Stimulated activated CD4-positive, alpha-beta T cell treated with anti-CD3 and anti-CD28 coated beads, Interleukin-1b, Interleukin-23, amount 100 ng/mL, for 48 hours (primary cell): ENCODE measurements at places on chromosomes 16 and 17.
A peak's percentile ranks its signal among the peaks of the same experiment; 100 is the strongest.

- no peak for DNase-seq
Measured at GRCh38 chr17:70478902-70479301, 309.6 kb downstream of the KCNJ2 start.

DNA sequence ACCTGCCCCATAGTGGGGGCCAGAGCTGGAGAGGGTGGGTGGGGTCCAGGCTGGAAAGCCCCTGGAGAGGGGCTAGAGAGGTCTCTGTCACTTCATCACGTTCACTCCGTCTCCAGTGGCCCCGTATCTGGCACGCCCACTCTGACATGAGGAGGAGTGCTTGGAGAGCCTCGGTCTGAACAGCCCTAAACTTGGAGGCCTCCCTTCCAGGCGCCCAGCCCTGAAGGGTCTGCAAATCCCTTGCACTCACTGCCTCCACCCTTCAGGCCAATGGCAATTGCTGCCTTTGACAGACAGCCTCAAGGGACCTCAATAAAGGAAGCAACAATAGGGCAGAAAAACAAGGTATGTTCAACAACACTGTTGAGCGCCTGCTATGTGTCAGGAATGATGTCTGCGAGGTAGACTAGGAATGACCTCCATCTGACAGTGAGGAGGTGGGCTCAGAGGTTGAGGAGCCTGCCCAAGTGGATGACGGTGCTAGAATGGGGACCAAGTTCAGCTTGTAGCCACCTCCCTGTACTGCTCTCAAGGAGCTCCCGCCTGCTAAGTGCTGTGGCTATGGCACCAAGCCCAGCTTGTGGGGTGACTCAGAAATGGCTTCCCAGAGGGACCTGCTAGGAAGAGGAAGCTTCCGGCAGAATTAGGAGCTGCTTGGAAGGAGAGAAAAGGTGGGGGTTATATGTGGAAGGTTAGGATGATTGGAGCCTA is 2.9 kb upstream of the EPX start:
- DNase-seq = no peak

- DNase-seq = no peak
Measured at GRCh38 chr17:50508573-50509460, 578 bp downstream of the MYCBPAP start.

- no peak for DNase-seq
Measured at GRCh38 chr17:21193031-21193430, 20.9 kb downstream of the TMEM11 start.

DNA sequence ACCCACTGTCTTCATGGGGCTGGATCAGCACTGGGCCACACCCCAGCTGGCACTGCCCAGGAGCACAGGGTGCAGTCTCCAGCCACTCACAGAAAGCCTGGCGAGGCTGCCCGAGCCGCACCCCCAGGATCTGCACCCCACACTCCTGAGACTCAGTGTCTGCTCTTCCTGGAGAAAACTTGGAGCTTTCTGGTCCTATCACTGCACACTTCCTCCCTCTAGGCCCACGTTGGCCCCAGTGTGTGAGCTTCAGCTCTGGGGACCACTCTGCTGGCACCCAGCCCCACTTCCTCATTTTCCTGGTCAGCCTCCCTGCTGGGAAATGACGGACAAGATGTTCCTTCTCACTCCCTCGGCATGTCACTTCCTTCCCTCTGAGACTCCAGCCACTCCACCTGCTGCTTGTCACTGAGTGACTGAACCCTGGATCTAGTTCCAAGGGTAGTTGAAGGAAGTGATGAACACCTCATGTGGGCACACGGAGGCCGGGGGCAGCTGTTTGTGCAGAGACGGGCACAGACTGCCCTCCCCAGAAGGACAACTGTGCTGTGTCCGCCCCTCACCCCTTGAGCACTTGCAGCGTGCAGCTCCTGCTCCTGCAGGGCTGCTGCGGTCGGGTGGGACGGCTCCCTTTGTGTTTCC is 29.0 kb downstream of the ZC3H18 start:
- DNase-seq = no peak

GRCh38 chr17:48494335-48494734 is 36.5 kb downstream of the HOXB1 start:
- no peak for DNase-seq

DNA sequence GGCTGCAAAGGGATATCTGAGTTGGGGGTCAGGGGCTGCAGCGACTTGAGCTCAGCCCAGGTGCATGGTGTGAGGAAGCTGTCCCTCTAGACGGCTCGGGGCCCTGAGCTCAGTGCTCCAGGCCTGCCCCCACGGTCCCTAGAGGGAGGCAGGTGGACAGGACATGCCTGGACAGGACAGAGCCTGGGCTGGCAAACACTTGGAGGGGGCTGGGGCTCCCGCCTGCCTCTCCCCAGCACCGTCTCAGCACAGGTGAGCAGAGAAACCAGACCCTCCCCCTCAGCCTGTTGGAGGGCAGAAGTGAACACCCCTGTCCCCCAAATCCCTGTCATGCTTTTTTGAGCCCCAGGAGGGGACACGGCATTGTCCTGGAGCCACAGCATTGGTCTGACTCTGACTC is 11.4 kb upstream of the SLC38A10 start:
- no peak for DNase-seq

GRCh38 chr17:44283344-44284023 is 15.5 kb upstream of the SLC4A1 start:
- DNase-seq = no peak

DNA sequence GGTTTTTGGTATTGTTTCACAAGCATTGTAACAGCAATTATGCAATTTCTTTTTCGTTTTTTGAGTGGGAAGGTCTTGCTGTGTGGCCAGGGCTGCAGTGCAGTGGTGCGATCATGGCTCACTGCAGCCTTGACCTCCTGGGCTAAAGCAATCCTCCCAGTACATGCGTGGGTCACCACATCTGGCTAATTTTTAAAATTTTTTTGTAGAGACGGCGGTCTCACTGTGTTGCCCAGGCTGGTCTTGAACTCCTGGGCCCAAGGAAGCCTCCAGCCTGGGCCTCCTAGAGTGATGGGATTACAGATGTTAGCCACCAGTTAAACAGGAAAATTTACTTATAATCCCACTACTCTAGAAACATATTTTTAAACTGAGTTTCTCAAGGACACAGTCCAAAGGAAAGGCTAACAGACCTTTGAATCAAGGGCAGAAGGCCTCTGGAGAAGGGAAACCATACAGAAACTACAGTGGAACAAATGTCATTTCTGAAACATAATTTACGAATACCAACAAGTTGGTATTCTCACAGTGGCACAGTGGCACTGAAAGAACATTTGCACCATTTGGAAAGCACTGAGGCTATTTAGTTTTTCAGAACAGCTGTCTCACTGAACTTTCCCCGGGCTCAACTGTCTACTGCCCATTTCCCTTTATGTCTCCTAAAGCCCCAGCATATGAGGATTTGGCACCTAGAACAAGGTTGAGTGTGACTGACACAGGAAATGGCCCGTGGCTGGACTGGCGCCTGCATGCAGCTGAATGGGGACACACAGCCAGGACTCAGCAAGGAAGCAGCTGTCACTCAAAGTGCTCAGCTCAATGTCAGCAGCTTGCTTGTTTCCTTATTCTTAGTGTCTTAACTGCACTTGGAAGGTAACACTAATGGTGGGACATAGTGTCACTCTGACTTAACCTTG is 2.8 kb upstream of the PRKAR1A start:
- no peak for DNase-seq

DNA sequence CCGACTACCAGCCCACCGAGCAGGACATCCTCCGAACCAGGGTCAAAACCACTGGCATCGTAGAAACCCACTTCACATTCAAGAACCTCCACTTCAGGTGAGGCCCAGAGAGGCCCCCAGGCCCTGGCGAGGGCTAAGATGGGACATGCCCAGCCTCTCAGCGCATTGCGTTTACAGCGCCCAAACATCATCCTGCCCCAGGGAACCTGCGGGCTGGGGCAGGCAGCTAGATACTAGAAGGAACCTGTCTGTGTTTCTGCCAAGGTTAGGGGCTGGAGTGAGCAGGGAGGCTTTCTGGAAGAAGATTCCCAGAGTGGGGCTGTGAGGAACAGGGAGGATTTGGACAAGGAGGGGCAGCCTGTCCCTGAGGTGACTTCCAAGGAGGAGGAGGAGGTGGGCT is 90.6 kb downstream of the AMFR start:
- no peak for DNase-seq

- DNase-seq = no peak
Measured at GRCh38 chr17:39276113-39276512, 50.4 kb upstream of the STAC2 start.

DNA sequence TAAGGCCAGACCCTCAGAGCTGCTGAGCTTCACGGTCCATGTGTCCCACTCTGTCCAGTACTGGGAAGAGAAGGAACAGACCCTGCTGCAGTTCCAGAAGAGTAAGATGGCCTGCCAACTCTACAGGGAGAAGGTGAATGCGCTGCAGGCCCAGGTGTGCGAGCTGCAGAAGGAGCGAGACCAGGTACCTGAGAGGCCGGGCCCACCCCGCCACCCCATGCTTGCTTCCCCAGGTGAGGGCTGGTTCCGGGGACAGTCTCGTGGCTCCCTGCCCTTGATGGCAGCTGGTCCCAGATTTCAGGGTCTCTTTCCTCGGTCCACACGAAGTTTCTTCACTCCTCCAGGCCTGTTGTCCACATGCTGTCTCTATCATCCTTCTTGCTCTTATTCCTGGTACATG is 20.9 kb downstream of the CARD14 start:
- DNase-seq = no peak

DNA sequence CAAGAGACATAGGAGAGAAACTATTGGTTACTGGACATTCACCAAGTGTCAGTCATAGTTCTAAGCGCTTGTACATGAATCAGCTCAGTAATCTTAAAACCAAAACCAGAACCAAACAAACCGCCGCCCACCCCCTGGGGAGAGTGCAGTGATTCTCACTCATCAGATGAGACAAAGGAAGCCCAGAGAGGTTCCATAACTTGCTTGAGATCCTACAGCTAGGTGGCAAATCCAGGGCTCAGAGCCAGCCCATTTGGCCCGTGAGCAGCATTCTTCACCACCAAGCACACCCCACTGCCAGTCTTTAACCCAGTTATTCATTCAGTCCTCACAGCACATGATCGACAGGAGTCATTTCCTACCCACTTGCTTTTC is 37.2 kb upstream of the RGS9 start:
- peak; percentile 89 for DNase-seq

DNA sequence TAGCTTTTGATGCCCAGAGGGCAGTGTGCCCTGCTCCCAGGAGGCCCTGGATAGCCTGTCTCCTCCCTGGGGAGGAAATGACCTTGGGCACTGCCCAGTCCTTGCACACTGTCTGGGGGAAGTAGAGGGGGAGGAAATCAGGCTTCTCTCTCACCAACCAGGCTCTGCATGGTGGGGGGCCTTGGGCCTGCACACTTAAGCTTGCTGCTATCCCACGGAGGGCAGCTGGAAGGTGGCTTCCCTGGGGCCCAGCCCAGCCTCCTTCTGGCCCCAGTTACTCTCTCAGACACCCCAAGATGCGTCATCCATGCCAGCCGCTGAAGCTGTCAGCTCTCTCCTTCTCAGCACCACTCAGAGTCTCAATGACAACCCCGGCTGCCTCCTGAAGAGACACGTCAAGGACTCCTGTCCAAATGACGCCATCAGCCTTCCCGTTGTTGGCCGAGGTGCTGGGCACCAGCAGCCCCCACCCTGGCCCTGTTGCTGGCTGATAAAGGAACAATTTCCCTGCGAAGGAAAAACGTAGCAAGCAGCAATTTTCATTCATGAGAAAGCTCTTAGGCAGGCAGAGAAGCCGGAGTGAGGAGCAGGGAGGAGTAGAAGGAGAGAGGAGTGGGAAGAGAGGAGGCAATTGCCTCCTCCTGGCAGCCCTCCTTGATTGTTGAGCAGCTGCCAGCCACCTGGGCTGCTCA is 95.5 kb downstream of the SDK2 start:
- DNase-seq = no peak

GRCh38 chr16:23469814-23470213 is 16.8 kb upstream of the COG7 start:
- DNase-seq = no peak

DNA sequence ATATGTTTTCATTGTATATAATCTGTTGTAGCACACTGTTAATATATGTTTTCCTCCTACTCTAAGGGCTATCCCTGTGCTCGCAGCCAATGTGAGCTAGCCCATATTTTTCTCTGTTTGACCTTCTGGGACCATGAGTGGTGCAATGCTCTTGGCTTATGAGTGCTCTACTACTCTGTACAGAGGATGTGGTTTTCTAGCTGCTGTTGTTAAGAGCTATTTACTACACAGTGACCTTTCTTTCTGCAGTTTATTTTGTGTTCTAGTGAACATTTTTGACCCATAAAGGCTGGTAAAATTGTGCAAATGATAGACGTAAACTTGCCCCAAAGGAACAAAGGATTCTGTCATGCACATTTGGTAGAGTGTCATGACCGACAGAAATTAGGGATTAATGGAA is 84.1 kb upstream of the CPHXL start:
- no peak for DNase-seq

- DNase-seq = no peak
Measured at GRCh38 chr16:969508-970385, 1.0 kb downstream of the LMF1 start.

- no peak for DNase-seq
Measured at GRCh38 chr17:66056148-66056547, 135.8 kb downstream of the CEP112 start.

DNA sequence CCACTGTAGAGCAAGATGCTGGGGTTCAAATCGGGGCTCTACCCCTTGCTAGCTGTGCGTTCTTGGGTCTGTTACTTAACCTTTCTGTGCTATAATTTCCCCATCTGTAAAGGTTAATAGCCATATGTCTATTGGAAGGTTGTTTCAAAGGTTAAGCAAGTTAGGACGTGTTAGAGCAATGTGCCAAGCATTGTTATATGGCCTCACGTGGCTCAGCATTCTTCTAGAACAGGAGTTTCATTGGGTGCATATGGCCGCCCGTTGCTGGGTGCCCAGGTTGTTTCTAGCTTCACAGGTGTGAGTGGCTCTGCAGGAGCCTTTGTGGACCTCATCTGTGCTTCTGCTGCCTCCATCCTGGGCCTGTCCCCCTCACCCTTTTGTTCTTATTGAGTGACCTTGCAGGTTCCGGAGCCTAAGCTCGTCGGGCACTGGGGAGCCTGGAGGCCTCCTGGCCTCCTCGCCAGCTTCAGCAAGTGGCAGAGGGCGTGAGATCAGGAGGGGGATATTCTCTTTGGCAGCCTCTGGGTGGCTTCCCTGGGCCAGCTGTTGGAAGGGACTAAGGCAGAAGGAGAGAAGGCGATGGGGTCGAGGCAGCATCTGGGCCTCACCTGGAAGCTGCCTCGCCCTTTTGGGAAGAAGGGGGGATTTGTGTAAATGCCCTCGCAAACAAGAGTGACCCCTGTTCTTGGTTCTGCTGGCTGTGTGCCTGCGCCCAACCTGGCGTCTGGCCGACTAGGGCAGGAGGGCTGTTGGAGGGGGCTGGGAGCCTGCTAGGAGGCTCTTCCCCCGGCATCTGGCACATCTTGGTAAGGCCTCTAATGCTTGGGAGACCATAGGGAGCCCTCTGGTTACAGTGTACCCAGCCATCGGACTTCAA is 80.2 kb upstream of the CIBAR2 start:
- no peak for DNase-seq

DNA sequence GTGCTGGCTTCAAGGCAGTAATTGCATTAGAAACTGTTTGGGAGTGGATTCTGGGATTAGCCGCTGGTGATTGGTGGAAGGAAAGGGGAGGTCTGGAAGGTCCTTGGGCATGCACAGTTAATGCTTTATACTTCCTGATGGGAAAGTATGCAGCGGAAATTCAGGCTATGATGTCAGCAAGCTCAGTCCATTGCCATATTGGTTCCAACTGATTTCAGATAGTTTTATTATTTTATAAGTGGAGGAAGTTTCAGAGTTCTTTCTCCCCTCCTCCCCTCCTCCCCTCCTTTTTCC is 8.1 kb upstream of the CMTR2 start:
- DNase-seq = no peak

GRCh38 chr17:40343219-40344119 is 21.1 kb downstream of the GJD3 start:
- DNase-seq = no peak

- DNase-seq = no peak
Measured at GRCh38 chr16:69830534-69831211, 68.5 kb downstream of the WWP2 start.

GRCh38 chr17:80263253-80264204 is 2.9 kb downstream of the RNF213 start:
- peak; percentile 91 for DNase-seq
